A549 treated with Mapracorat at 1 μM for 4 hours (cell line): ENCODE measurements at places on chromosomes 1 and 21. TPM values are rescaled to one million over a fixed set of nuclear protein-coding genes. Genes with fewer than 3 reads are reported as not detected.

The ABCG1 gene
- 2.1 to 2.7 TPM (median 2.5 TPM) in 5 replicates for total RNA-seq

The CR1 gene
- not detected in 5 replicates for total RNA-seq

The UBIAD1 gene
- total RNA-seq, result 14.2 to 17.5 TPM (median 16.6 TPM) in 5 replicates

The RGS8 gene
- total RNA-seq, result not detected in 5 replicates

The RAP1GAP gene
- total RNA-seq, result 8.1 to 11.4 TPM (median 10.8 TPM) in 5 replicates

The CNR2 gene
- not detected in 5 replicates for total RNA-seq

The NCSTN gene
- 38.1 to 48.5 TPM (median 46.2 TPM) in 5 replicates for total RNA-seq

The AIM2 gene
- not detected in 5 replicates for total RNA-seq

The KRTAP10-10 gene
- not detected in 5 replicates for total RNA-seq

The CELA2A gene
- total RNA-seq, result not detected in 5 replicates

The TRIM67 gene
- total RNA-seq, result 0.12 to 0.19 TPM (median 0.14 TPM) in 5 replicates

The COL8A2 gene
- total RNA-seq, result 0.08 to 0.15 TPM (median 0.12 TPM) in 5 replicates

The SLFNL1 gene
- 0.04 TPM in 1 of 5 replicates, not detected in the others for total RNA-seq
